ENCODE measurements at places on chromosomes 2 and 18.
A peak's percentile ranks its signal among the peaks of the same experiment; 100 is the strongest.

DNA sequence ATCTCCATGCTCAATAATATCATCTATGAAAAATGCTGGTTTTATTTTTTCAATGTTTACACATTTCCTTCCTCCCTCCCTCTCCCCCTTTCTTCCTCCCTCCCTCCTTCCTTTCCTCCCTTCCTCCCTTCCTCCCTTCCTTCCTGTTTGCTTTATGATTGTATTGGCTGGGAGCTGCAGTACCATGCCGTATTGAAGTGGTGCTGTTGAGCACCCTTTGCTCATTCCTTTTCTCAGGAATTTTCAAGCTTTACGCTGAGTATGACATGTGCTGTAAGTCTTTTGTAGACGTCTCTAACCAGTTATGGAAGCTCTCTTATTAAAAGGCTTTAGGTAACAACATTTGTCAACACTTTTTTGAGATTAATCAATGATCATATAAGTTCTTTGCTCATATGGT lies 100.4 kb downstream of the SNTG2 start:
- no peak for ATAC-seq

DNA sequence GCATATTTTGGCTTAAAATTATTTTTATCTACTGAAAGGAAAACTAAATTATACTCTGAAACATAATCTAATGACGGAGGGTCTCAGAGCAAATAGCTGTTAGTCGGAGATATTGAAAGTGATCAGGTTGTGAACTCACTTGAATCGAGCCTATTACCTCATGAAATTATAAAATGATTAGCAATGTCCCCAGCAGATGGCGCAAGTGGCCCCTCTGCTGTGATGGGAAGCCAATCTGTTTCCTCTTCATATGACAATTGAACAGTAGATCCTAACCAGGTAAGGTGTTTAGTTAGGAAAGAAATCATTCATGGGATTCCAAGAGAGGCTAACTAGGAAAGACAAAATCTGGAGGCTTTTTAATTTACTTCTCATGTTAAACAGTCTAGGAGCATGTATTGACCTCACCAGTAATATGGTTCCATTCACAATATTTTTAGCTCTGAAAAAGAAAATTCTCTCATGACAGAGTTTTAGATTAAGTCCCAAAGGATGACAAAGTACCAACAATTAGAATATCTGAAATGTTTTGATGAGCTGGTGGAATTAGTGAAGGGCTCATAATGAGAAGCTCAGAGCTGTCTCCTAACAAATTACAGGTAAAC lies 29.9 kb upstream of the MPPE1 start:
- ATAC-seq = peak; percentile 73

- peak; percentile 49 for ATAC-seq
Measured at GRCh38 chr18:37006742-37007141, 177.8 kb downstream of the KIAA1328 start.

DNA sequence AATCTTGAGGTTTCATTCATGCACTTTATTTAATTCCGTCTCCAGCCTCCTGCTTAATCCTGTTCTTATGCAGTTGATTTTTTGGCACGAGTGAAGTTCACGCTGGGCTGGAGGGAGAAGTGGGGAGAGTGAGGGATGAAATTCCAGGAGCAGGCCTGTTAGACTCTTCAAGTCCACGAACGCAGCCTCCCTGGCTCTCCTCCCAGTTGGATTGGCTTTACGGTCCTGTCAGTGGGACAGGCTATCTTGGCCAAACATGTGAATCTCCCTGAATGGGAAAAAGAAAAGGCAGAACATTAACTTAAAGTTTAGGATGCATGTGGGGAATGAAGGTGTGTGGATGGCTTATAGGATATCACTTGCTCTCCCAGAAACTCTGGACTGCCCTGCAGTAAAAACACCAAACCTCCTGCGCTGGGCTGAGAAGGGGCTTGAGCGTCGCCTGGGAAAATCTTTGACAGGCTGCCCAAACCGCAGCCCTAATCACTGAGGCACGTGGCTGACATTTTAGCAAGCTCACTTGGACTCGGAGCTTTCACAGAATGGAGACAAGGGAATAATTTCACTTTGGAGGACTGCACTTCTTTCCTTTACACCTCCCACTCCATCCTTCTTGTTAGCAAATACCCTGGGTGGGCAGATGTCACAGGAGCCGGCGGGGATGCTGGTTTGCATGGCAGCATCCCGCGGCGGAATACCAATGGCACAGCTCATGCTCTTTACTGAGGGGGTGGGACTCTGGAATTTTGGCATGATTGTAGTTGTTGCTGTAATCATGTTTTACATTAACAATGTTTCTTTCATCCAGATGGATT lies 93.9 kb downstream of the ACKR3 start:
- ATAC-seq = no peak

All from activated CD4-positive, CD25-positive, alpha-beta regulatory T cell treated with anti-CD3 and anti-CD28 coated beads, Interleukin-2, amount 50 U/mL, for 24 hours (primary cell).